GM06990 (cell line): ENCODE measurements at places on chromosomes 3 and 15.

- DNase-seq = no peak
These were observed 18.0 kb upstream of the CLEC3B start for GRCh38 chr3:45008117-45008516.

DNA sequence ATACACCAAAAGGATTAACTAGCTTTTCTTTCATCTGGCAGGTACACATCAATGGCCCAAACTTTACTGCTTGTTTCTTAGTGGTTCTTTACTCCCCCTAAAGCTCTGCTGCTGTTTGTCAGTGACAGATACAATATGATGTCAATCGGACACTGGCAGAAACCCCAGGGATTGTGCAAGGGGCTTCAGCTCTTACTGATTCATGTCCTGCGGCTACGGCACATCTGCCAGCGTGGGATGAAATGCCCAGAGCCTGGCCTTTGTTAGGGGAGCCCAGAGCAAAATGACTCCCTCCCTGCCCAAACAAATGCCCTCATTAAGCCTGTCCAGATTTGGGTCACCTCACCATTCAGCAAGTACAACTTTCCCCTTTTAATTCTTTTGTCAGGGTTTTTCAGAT lies 28.3 kb downstream of the SRP14 start:
- no peak for DNase-seq

DNA sequence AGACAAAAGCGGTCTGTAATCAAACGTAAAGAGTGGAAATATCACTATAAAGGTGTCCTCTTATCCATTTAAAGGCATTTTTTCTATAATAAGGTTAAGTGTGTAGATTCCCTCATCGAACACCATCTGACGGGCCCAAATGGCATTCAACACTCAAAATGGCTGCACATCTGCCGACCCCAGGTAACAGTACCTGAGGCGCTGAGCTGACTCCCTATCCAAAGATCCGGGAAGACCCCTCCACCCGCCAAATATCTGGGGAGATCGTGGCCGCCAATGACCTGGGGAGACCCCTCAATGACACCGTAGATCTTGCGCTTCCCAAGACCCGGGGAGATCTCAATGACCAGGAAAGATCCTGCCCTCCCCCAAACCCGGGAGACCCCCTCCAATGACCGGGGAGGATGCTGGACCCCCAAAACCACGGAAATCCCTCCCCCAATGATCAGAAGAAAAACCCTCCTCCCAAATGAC lies 476 bp downstream of the IP6K2 start:
- DNase-seq = peak; percentile 39

DNA sequence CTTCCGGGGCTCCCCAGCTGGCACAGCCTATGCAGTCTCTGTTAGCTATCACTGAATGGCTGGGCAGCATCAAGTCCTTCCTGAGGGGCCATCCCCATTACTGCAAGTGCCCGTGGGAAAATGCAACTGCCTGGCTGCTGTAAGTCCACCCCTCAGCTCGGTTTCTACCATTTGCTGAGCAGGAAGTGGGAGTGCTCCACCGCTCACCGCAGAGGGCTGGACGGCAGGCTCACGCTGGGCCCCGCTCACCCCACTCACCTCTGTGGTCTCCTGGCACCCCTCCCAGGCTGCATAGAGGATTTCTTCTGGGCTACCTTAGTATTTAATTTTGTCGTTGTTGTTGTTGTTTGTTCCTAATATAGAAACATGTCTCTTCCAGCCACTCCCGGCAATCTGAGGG lies 270.2 kb downstream of the PLCL2 start:
- no peak for DNase-seq

- DNase-seq = no peak
These were observed 1001.9 kb downstream of the ROBO1 start for GRCh38 chr3:78765671-78766485.

DNA sequence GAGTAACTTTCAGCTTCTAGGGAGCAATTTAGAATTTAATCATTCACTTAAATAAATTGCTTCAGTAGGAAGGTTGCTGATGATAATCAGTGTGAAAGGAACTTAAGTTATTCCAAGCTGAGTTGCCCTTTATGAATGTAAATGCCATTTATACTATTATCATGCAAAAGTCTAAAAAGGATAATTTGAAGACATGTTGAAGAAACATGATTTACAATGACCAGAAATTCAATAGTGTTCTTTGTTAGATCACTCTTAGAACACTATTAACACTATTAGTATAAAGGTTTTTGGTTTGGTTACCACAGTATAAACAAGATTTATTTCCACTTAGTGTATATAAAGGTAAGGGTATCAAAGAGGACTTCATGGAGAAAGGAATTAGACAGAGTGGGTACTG lies 1.6 kb downstream of the OR4F6 start:
- DNase-seq = no peak

DNA sequence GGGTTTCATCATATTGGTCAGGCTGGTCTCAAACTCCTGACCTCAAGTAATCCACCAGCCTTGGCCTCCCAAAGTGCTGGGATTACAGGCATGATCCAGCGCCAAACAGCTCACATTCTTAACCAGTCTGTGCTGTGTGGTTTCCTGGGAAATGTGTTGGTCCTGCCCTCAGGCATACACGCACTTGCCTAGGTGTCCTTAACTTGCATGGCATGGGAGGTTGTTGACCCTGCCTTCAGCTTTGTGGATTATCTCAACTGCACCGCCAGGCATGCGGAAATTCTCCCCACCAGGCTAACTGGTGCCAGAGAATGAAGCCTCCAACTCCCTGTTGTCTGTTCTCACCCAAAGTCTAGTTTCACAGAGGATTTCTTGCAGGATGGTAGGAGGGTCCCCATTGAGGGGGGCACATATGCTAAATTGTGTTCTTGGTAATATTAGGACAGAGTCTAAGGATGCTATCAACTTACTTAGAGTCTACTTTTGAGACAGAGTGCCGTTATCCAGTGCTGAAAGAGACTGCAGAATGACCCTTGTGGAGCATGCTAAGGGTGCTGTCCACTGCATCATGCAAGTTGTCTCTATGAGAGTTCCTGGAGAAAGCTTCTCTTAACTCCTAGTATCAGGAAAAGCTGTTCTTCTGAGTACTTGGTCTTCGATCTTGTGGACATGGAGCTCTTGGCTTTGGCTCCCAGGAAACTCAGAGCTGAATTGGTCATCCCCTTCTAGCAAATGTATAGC lies 61.6 kb upstream of the EIF1B start:
- DNase-seq = no peak

GRCh38 chr3:49668414-49668797 lies 5.7 kb upstream of the APEH start:
- DNase-seq = no peak

GRCh38 chr15:69237718-69238117 lies 61.0 kb upstream of the PAQR5 start:
- no peak for DNase-seq

DNA sequence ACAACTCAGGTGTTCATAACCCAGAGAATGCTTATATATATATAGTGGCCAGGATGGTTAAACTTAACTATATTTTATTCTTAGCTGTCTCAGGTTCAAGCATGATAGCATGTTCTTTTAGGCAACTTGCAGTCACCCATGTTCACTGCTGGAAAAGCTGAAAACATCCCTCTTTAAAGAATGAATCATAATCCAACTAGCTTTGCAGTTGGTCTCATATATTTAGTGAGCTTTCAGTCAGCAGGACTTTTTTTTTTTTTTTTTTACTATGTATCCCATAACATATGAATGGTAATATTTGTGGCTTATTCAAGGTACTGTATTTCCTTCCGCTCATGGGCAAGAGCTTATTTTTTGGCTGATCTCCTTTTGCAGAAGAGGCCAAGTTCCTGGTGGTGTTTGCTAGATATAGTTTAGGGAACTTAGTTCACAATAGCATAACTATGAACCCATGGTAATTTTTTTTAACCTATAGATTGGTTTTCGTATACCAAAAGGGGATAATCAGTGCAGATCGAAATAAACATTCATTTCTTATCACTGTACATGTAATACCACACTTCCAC lies 77.6 kb downstream of the CMSS1 start:
- no peak for DNase-seq

- DNase-seq = no peak
These were observed 220.5 kb downstream of the NECTIN3 start for GRCh38 chr3:111292117-111292516.

DNA sequence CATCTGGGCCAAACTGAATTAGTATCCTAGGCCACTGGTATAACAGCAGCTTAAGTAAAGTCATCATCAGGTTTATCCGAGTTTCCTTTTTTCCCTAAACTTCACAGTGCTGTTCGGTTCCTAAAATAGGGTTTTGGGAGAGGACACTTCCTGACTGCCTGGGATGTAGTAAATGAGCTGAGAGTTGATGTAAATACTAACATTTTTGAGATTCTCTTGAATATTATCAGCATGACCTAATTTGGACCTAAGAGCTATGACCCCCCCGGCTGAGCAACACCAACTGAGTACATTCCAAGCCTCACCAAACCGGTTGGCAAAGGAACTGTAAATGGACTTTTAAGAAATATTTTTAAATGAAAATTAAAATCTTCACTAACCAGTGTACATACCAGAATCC lies 78.8 kb downstream of the IL5RA start:
- no peak for DNase-seq

- no peak for DNase-seq
These were observed 22.7 kb downstream of the ACAA1 start for GRCh38 chr3:38114052-38114874.

- DNase-seq = no peak
These were observed 7.6 kb downstream of the SELENOS start for GRCh38 chr15:101269479-101270223.

DNA sequence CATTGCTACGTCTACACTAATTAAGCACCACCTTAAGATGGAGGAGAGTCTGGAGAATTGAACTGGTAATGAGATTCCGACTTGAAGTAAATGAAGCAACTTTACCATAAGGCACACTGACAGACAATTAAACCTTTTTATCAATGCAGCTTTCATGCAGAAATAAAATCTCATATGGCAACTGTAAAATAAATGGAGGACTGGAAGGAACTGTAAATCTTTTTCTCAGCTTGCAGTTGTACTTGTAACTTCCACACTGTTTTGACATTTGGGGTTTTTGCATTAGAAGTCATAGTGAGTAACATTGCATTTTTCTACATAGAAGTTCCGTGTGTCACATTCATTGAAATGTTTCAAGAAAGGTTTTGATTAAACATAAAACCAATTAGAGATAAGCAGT lies 705.3 kb downstream of the NLGN1 start:
- DNase-seq = no peak

DNA sequence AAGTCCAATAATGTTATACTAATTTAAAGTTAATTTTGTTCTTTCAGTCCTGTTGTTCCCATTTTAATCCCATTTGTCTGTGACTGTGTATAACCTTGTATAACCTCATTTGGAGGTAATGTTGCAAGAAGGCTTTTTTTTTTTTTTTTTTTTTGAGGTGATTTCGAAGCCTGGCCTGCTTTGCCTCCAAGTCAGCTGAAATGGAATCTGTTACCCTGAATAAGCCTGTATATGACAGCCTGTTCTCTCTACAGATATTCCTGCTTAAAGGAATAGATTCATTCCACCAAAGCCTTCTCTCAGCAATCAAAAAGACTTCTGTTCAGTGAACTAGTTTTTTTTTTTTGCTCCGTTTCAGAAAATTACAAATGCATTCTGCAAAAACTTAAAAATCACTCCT lies 271.8 kb upstream of the UBE2E1 start:
- DNase-seq = no peak

DNA sequence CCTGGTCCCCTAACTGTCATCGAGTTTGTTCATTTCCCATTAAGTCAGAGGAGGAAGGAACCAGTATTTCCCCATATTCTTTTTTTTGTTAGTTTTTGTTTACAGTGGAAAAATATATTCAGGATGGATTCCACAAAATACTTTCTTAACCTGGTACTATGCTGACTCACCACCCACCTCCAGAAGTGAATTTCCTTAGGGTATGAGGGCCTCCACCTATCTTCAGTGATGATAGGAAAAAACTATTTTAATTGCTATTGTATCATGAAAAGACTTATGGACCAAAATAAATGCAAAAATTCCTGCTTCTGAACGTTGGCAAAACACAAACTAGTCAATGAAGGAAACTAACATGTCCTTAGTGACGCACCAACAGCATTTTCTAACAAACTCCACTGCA lies 64.2 kb upstream of the FOXP1 start:
- DNase-seq = no peak

GRCh38 chr15:101201411-101202174 lies 50.3 kb downstream of the CHSY1 start:
- no peak for DNase-seq

GRCh38 chr3:120393761-120394160 lies 44.6 kb upstream of the LRRC58 start:
- no peak for DNase-seq

DNA sequence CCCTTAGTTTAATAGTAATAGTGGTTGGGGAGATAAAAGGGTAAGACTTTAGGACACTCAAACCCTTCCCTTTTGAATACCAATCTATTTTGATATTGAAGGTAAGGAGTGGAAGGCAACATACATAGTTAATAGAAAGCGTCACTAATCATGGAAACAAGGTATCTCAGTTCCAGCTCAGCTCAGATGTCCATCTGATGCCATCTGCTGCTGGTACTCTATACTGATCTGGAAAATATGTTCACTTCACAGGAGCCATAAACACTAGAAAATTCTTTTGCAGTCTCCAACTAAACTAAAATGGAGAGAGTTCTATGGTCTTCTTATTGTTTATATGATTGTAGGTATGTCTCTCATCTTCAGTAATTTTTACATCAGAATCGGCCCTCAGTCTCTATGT lies 1777.1 kb downstream of the OTOL1 start:
- no peak for DNase-seq

- no peak for DNase-seq
These were observed 551 bp downstream of the NCBP2 start for GRCh38 chr3:196941729-196942225.

GRCh38 chr3:178436773-178437172 lies 99.5 kb upstream of the KCNMB2 start:
- DNase-seq = no peak

GRCh38 chr3:127855246-127855645 lies 32.9 kb upstream of the MGLL start:
- DNase-seq = no peak

- DNase-seq = no peak
These were observed 1188.8 kb upstream of the CADM2 start for GRCh38 chr3:83769791-83770663.

DNA sequence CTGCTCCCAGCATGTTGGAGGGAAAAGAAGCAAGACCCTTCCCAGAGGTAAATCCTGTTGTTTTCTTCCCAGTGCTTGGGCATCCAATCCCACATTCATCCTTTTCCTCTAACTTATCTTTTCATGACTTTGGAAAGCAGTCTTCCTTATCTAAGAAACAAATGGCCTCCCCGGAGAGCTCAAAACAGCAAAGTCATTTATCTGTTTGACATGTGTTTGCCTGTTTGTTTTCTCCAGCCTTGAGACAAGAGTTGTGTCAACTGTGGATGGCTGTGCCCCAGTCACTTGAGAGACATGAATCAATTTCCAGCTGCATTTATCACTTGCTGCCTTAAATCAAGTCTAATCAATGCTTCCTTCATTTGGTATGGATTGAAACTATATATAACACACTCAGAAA lies 103.9 kb downstream of the SHQ1 start:
- DNase-seq = no peak

DNA sequence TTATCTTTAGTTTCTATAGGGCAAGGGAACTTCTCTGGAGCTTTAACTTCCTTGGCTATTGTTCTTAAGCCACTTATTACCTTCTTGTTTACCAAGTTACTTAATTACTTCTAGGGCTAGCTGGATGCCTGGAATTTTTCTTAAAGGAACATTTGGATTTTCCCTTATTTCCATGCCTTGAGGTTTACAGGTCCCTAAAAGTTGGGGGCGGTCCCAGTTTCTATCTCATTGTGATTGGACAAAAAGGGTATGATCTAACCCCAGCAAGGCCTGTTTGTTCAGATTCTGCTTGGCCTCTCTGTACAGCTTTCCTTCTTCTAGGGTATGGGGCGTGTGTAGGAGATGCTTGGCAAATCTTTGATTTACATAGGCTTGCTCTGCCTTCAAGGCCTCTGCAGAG lies 17.4 kb downstream of the PDHB start:
- DNase-seq = no peak
